ENCODE measurements at places on chromosomes 2 and 18.

GRCh38 chr18:62525608-62526007 lies 2.8 kb downstream of the ZCCHC2 start:
- no peak for DNase-seq

DNA sequence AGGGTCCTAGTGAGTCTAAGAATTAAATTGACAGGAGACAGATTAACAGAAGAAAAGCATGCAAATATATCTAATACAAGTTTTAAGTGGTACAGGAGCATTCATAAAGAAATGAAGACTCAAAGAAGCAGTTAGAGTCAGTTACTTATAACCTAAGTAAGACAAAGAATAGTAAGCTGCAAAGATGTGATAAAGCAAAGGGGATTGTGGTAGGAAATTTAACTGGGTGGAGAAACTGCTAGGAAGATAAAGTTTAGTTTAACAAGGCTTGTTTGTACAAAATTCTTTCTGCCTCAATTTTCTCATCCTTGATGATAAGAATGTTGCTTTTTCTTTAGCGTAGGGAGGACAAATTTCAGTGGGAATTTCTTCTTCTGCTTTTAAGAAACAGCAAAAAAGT lies 35.5 kb upstream of the ST6GAL2 start:
- DNase-seq, result no peak

GRCh38 chr2:75799859-75800258 lies 89.1 kb upstream of the GCFC2 start:
- DNase-seq, result no peak

DNA sequence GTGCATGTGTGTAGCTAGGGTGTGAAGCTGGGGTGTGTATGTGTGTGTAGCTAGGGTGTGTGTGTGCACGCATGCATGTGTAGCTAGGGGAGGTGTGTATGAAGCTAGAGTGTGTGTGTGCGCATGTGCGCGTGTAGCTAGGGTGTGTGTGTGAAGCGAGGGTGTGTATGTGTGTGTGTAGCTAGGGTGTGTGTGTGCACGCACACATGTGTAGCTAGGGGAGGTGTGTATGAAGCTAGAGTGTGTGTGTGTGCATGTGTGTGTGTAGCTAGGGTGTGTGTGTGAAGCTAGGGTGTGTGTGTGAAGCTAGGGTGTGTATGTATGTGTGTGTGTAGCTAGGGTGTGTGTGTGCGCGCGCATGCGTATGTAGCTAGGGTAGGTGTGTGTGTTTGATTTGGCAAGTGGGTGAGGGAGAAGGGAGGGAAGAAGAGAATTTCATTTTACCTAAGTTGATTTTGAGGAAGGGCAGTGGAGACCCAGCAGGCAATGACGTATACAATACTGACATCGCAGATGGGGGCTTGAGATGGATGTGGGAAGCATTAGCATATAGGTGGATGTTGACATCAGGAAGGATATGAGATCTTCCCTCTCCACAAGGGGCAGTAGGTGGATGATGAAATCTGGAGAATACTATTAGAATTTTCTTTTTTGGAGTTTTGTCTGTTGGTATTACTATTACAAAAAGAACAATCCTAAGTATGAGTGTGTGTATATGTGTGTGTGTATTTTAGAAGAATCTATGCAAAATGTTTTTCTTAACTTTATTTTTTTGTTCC lies 70.7 kb downstream of the PRELID3A start:
- no peak for DNase-seq

DNA sequence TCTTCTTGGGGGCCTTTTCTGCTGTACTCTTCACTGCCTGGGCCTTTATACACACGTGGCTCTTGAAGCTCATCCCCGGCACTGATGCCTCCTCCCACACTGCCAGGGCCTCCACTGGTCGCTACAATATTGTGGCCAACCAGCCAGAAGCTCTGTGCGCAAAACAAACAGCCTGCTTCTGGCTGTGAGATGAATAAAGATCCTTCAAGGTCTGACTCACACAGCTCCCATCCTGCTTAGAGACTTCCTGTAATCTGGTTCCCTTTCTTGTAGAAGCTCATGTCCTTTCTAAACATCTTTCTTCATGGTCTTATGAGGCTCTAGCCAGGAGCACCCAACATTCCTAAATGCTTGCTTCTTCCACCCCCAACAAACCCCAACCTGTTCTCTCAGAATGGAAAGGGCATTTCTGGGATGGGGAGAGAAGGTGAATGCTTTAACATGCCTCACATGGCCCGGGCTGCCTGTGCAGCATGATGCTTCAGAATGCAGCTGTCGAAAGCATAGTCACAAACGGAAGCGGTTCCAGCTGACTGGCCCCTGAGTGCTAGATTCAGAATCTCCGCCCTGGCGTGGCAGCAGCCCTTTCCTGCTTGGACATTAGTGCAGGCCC lies 24.6 kb downstream of the NRP2 start:
- peak; percentile 76 for DNase-seq

- DNase-seq, result no peak
Measured at GRCh38 chr18:62281684-62282083, 43.4 kb upstream of the TNFRSF11A start.

DNA sequence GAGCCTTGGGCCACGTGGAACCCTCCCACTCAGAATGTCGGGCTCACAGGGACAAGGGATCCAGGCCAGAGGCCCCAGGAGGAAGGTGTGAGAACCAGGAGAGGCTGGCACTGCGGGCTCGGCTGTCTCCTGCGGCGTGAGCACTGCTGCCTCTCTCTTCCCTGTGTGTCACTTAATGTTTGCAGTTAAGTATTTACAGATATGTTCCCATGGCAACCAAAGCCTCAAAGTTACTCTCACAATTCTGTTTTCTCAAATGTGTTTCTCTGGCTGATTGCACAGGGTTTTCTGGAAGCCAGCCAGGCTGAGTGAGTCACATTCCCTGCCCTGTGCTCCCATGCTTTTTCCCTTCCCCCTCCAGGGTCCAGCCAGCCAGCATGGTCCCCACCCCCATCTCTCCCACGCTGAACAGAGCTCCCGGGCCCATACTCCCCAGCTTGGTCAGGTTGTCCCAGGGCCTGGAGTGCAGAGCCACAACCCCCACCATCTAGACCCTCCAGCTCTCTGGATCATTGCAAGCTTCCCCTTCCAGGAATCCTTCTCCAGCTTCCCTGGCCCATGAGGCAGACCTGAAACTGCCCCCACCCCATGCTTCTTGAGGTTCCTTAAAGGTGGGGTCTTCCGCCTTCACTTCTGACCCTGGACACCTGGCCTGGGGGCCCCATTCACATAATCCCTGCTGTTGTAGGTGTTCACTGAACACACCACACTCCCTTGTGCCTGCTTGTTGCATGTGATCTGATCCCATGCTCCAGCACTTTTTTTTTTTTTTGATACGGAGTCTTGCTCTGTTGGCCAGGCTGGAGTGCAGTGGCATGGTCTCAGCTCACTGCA lies 265.9 kb downstream of the CELF4 start:
- DNase-seq, result peak; percentile 98

Data from lung (tissue), 17 donors.